Activated T-cell treated with anti-CD3 and anti-CD28 coated beads, Interleukin-2, amount 50 U/mL, for 24 hours (primary cell): ENCODE measurements at places on chromosomes 3 and 15.
A peak's percentile ranks its signal among the peaks of the same experiment; 100 is the strongest.

DNA sequence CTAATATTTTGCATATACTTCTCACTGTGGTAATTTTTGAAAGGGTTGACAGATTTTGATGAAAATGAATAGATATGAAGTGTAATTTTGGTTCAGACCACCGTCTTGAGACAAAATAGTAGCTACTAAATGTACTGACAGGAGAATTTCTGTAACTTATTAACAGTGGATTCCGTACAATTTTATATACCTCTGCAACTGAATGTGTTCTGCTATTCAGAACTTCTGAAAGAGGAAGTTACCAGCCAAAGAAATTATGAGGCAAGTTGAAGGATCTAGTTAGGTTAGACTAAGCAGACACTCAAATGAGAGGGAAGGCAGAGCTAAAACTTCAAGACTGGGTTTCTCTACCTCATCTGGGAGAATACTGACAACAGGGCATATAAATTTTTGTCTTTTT, 29.4 kb downstream of the GAP43 start:
- DNase-seq, result no peak

- DNase-seq, result no peak
Measured at GRCh38 chr3:51637941-51638471, 33.0 kb upstream of the TEX264 start.

- peak; percentile 28 for DNase-seq
Measured at GRCh38 chr3:42503957-42504333, 1.5 kb downstream of the VIPR1 start.

GRCh38 chr3:63095-63765, 133.3 kb upstream of the CHL1 start:
- DNase-seq, result no peak

- no peak for DNase-seq
Measured at GRCh38 chr3:13700362-13700761, 151.4 kb downstream of the FBLN2 start.

GRCh38 chr3:57163751-57164150, 1.4 kb downstream of the IL17RD start:
- DNase-seq, result no peak
